Lower lobe of right lung (tissue), 2 donors: ENCODE measurements at places on chromosomes 1 and 21. TPM values are rescaled to one million over a fixed set of nuclear protein-coding genes. Genes with fewer than 3 reads are reported as not detected.

GRCh38 chr1:21904704-21905520 is 32.2 kb downstream of the HSPG2 start:
- DNase-seq: no peak

DNA sequence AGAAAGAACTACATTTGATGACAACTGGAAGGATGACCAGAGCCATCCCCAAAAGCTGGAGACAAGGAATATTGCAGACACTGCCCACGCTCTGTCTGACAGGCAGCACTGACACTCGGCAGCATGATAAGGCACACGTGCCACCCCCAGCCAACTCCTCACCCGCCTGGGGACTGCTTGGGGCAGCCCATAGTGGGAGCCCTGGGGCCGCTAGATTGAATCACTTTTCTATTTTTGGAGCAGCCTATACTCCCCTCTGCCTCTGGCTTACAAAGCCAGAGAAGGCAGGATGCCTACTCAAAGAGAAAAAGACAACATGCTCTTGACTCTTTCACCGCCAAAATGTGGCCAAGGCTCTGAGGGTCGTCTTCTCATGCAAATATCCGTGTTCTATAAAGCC is 1.3 kb downstream of the SMG5 start:
- no peak for DNase-seq

DNA sequence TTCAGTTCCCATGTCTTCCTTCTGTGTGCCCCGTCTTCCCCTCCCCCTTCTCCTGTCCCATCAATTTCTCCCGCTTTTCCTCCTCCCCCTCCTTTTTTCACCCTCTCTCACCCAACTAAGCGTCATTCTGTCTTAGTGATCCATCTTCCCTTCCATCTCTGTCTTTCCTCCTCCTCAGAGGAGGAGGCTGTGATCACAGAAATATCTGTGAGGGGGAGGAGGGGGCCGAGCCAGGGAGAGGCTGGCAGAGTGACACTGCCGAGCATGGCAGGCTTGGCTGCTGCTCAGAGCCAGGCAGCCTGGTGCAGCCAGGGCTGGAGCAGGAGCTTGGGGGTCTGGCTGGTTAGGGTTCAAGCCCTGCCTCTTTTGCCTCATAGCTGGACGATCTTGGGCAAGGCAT is 7.6 kb downstream of the HTR6 start:
- no peak for DNase-seq

DNA sequence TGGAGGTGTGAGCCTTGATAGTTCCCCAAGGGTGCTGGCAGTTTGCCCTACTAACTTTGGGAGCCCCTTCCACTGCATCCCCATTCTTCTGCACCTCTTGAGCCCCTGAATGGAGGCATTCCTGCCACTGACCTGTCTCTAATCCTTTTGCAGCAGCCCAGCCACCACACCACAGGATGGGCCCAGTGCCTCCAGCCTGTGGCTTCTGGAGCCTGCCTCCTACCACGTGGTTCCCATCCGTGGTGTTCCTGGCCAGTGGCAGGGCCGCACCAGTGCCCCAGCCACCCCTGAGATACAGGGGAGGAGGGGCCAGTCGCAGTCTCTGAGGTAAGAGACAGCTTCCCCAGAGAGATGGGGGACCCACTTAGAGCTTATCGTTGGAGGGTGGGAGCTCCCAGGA is 14.4 kb downstream of the INAVA start:
- DNase-seq: no peak

DNA sequence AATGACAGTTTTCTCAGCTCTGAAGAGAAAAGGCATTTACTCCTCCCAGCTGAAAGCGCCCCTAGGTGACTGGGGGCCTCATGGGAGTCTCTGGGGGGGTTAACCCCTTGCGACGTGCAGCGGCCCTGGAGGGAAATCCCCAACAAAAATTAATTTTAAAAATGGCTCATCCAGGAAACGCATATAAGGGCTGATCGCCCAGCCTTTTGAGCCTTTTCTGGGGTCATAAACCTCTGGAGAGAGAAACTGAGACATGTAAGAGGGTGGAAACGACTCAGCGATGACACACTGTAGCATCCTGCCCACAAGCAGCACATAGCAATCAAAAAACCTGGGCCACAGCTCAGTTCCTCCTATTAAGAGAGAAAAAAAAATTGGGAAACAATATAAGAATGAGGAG is 20.4 kb upstream of the HPDL start:
- no peak for DNase-seq

- peak; percentile 82 for DNase-seq
Measured at GRCh38 chr1:7646981-7647901, 123.9 kb upstream of the VAMP3 start.

GRCh38 chr1:58883037-58883887 is 99.4 kb upstream of the JUN start:
- peak; percentile 84 for DNase-seq

GRCh38 chr1:236491469-236492136 is 32.2 kb upstream of the LGALS8 start:
- no peak for DNase-seq

GRCh38 chr1:228939001-228939691 is 203.9 kb downstream of the RHOU start:
- no peak for DNase-seq

DNA sequence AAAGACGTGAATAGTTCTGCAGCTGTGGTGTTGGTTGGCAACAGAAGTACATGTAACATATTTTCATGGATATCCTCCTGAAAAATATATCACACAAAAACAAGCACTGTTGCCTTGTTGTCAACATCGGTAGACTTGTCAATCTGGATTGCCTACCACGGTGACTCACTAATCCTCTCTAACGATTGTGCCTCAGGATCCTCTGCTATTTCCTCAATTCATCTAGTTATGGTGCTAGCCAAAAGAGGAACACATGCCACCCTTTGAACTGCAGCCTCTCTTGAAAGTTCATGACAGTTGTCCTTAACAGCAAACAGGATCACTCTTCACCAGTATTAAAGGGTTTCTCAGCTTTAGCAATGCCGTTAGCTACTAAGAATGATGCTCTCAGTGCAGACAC is 25.7 kb downstream of the RASAL2 start:
- no peak for DNase-seq

DNA sequence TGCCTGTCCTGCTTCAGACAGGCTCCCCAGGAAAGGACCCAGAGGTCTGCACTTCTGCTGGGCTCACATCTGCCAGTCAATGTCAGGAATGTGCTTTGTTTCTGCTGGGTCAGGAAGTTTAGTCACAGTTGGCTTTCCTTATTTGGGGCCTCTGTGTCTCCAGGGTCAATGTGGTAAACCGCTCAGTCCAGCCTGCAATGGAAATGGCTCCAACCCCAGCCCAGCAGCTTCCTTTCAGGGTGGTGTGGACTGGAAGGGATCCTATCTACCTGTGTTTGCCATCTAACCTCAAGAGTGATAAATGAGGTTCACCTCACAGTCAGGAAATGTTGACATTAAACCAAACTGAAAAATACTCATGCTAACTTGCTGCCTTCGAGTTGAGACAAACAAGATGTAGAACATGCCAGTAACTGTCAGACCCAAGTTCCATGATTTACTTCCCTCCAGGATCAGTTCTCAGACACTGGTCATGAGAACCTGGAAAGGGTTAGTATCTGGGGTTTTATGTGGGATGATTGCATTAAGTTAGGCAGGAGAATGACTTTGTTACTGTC is 20.3 kb downstream of the ENO1 start:
- DNase-seq: no peak

- DNase-seq: no peak
Measured at GRCh38 chr1:70220015-70220414, 1.2 kb upstream of the SRSF11 start.

GRCh38 chr1:198363625-198364151 is 176.8 kb downstream of the ATP6V1G3 start:
- no peak for DNase-seq

- DNase-seq: no peak
Measured at GRCh38 chr21:23111070-23111600, 2112.9 kb downstream of the NCAM2 start.

DNA sequence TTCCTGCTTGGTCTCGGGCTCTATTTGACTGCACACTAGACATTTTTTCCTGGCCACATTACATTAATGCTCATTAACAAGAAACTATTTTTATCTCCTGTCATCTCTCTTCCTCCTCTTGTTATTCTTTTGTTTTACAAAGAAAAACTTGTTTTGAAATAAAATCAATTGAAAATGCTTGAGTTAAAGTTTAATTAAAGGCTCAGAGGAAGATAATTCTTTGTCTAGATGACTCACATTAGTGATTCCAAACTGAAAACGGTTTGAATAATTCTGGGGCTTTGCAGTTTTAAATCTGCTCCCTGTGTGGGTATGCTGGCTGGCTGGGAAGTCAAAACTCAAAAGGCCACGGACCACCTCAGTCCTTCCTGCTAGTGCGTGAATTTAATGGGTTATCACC is 29.6 kb downstream of the RGS5 start:
- DNase-seq: no peak

DNA sequence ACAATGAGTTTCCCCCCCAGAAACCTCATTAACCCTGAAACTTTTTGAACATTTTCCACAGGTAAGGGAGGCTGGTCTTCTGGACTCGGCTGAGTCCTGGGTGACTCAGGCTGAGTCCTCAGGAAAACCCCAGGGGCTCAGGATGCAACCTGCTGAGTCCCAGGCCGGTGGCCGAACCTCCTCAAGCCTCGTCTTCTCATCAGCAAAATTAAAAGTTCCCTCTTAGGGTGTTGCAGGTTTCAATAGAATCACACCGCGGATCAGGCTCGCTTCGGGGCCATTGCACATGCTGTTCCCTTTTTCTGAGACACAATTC is 35.0 kb upstream of the GRHL3 start:
- no peak for DNase-seq

- no peak for DNase-seq
Measured at GRCh38 chr1:31746687-31747086, 17.5 kb downstream of the ADGRB2 start.

- no peak for DNase-seq
Measured at GRCh38 chr1:197462539-197462938, 194.5 kb downstream of the CRB1 start.

GRCh38 chr1:48194801-48195200 is 27.7 kb upstream of the SLC5A9 start:
- DNase-seq: no peak

GRCh38 chr1:75198761-75199160 is 64.6 kb downstream of the LHX8 start:
- no peak for DNase-seq

DNA sequence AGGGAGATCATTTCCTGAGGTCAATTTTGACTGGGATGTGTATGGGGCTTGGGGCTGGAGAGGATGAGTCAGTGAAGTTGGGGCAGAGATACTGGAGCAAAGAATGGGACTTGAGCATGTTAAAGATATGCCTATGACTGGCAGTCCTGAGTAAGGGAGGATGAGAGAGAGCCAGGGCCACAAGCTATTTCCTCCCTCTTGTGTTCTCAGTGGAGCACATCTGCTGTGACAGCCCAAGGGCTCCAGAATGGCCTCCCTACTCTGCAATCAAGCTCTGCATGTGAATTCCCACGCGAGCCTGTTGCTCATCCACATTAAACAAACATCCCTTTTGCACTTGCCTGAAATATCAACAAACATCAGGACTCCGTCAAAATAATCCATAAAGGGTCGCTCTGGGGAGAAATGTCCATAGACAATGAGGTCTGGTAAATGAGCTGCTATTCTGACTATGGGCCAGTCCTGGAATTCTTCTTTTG is 9.2 kb downstream of the ADCY10 start:
- DNase-seq: no peak

GRCh38 chr1:5920201-5920600 is 72.0 kb downstream of the NPHP4 start:
- DNase-seq: no peak

DNA sequence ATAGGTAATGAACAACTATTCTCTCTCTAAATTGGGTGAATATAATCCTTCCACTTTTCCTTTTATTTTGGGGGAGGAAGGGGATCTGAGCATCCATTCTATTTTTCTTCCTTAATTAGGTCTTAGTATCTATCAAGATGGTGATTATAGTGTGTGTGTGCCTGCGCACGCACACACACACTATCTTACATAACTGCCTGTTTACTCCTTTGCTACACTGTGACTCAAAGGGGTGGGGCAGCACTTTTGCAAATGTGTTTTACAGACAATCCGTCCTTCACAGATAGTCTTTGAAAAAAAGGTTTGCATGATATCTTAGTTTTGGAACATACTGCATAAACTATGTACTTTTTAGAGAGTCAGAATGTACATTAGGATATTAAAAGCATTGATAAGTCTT is 191.5 kb downstream of the SDCCAG8 start:
- no peak for DNase-seq

DNA sequence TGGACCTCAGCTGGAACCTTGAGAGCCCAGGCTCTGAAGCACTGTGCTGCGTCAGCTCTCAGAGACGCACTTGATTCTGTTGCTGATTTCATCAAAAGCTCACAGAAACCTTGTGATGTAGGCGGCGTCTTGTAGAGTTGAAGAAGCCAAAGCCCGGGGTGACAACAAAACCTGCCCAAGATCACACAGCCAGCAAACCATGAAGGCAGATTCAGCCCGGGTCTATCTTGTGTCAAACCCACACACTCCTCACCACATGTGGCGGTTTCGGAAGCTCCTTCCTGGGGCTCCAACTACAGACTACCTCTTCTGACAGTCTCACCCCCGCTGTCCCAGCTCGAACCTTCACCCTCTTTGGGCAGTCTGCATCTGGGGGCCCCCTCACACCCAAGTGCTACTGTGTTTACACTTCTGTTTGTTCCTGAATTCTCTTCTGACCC is 50.4 kb downstream of the TENT5C start:
- DNase-seq: no peak

GRCh38 chr1:184661801-184662200 is 92.9 kb downstream of the EDEM3 start:
- no peak for DNase-seq

DNA sequence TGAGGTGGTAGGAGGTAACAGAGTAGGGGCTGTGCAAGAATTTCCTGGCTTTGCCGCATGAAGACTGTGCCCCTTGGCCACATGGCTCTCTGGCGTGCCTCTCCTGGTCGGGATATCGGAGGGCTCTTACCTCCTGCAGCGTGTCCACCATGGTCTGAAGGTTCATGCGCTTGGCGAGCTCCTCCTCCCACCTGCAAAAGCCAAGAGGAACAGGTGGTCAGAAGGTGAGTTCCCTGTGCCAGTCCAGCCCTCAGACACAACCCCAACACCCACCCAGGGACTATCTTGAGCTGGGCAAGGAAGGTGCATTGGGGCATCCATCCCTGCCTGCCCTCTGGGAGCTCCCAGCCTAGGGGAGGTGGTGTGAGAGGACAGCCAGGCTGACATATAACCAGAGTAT is 18.6 kb upstream of the ALDH4A1 start:
- DNase-seq: no peak

The FAAH gene
- 32.4 TPM for total RNA-seq

The PDZK1IP1 gene
- 22.6 TPM for total RNA-seq

The FCRL1 gene
- total RNA-seq: 4.2 TPM

The FCER1A gene
- total RNA-seq: 8.8 TPM

The E2F2 gene
- total RNA-seq: 1.1 TPM

The BGLAP gene
- 4.8 TPM for total RNA-seq

The GIPC2 gene
- 2.9 TPM for total RNA-seq

The USP21 gene
- 32.2 TPM for total RNA-seq

The KCNE2 gene
- total RNA-seq: not detected

The C1QTNF12 gene
- 1.2 TPM for total RNA-seq

The OR2T29 gene
- not detected for total RNA-seq

The LHX8 gene
- not detected for total RNA-seq

The FCRL3 gene
- total RNA-seq: 1.2 TPM

The S100A9 gene
- total RNA-seq: 911 TPM
